Left hindlimb (tissue), 1 donor: ENCODE measurements at places on chromosomes 6 and 20.

GRCh38 chr20:1775117-1775516 lies 117.5 kb upstream of the SIRPG start:
- DNase-seq, result no peak

DNA sequence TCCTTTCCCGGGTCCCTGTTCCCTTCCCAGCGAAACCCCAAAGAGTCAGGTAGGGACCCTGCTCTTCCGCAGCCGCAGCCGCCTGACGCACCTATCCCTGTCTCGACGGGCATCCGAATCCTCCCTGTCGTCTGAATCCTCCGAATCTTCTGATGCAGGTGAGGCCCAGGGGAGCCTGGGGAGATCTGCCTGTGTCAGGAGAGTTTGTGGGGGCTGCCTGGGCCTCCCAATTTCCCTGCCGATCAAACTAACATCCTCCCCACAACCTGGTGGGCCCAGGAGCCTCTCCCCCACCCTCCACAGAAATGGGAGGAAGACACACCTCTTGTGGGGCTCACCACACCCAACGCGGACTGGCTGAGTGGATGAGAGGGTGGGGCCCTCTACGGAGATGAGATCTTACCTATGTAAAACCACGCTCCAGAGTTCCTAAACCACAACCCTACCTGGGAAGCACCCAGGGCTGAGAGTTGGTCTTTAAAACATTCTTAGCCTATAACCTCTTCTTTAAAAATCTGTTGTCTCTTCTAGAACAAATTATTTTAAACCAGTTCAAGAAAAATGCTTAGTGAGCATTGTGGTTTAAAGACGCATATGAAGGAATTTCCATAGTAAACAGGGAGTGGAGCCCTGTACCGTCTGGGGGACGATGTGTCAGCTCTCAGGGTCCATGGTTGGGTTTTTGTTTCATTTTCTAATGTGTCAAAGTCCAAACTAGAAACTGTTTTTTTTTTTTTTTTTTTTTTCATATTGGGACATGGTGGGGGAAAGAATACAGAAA lies 1.7 kb downstream of the CDC25B start:
- no peak for DNase-seq

- peak; percentile 65 for DNase-seq
These were observed 567 bp upstream of the SLC18B1 start for GRCh38 chr6:132798869-132799538.

- DNase-seq, result no peak
These were observed 864 bp upstream of the PKIG start for GRCh38 chr20:44581515-44581914.

DNA sequence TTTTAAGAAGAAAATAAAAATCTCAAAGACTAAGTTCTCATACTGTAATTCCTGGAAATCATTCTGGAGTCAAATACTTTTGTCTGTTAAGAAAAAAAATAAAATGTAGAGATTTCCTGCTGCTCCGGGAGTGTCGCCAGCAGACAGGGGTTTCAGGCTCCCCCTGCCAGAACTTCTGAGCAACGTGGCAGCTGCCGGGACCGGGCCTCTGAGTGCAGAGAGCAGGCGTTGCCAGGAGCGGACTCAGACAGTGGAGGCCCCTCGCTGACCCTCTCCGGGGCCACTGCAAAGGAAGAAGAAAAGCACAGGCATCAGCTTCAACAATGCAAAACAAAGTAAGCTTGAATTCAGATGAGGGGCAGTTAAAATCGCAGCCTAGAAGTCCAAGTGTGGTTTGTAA lies 95.5 kb downstream of the THBS2 start:
- DNase-seq, result peak; percentile 96

DNA sequence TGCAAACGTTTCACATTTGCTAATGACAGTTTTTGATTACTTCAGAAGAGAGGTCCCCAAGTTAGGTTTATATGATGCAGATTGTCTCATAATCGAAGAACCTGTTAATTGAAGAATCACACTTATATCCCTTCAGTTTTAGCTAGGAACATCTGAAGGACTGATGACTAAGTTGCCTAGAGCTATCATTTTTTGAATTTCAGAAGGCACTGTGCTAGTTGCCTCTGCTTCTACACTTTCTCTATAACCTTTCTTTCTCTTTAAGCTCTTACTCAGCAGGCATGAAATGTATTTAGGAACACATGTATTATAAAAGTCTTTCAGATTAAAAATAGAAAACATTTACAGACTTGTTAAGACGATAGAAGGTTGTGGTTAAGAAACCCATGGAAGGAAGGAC lies 14.4 kb upstream of the GJE1 start:
- DNase-seq, result no peak

DNA sequence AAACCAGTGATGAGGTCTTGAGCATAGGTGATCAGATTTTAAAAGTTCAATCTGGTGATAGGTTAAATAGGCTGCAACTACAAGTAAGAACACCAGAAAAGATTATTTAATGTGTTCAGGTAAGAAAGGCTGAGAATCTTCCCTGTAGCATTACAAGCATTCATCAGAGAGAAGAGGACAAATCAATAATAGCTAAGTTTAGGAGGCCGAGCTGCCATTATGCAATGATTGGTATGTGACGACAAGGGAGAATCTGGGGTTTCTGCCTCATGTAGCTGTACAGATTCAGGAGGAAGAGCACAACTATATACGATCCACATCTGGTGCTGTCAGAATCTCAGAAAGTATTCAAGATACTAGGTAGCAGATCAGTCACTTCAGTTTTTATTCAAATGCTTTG lies 21.9 kb downstream of the MLIP start:
- DNase-seq, result no peak

DNA sequence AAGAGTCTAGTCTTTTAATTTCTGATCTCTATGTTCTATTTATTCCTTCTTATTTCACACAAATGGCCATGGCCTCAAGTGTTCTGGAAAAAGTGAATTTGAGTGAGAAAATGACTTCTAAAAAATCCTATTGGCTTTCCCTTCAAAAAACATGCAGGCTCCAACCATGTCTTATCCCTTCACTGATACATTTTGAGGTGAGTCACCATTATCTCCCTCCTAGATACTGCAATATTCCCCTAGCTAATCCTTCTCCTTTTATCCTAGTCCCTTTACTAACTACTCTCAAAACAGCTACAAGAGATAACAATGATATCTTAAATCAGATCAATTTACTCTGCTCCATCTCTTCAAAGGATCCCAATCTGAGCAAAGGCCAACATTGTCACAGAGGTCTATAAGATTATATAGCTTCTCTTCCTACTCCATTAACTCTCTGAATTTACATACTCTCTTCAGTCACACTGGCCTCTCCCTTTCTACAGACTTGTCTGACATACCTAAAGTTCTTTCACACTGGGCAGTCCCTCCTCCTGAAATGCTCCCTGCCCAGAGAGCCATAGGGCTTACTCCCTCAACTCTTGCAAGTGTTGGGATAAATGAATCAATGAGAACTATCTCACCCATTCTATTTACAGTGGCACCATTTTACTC lies 129.2 kb downstream of the TENT5A start:
- DNase-seq, result no peak

GRCh38 chr6:150826788-150827187 lies 38.7 kb upstream of the MTHFD1L start:
- no peak for DNase-seq

DNA sequence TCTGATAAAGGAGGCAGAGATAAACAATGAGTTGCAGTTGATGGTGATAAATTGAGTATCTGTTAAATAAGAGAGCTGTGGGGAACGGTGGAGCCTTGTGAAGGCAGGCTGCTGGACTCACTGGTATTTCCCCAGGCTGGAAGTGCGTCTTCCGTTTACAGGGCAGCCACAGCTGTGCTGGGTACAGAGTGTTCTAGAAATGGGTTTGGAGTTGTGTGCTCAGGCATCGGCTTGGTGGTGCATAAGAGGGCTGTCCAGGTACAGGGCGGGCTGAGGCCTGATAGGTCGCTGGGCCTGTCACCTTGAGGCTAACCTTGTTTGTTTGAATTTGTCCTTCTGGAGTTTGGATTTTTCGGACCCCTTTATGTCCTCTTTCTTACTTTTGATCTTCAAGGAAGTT lies 39.3 kb downstream of the ARID1B start:
- DNase-seq, result no peak

DNA sequence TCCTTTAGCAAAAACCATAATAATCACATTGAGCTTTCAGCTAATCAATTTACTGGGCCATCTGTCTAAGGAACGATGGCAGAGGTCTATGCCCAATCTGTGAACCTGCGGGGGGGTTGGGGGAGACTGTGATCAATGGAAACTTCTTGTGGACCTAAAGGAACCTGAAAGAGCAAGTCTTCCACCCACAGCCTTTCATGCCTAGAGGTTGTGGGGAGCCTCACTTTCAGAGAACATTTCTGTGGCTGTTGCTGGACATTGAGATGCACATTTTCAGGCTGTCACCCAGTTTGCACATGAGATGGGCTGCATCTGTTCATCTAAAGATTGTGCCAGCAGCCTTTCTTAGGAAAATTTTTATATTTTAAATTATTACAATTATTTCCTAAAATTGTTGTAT lies 310.0 kb upstream of the SPTLC3 start:
- DNase-seq, result no peak

DNA sequence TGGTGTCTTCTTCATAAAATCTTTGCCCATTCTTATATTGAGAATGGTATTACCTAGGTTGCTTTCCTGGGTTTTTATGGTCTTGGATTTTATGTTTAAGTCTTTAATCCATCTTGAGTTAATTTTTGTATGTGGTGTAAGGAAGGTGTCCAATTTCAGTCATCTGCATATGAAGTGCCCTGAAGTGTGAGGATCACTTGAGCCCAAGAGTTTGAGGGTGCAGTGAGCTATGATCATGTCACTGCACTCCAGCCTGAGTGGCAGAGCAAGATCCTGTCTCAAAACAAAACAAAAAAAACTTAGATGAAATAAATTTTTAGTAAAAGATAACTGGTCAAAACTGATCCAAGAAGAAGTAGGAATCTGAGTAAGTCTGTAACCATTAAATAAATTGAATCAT lies 215.4 kb downstream of the TBC1D7 start:
- DNase-seq, result no peak

- no peak for DNase-seq
These were observed 99.9 kb downstream of the CAP2 start for GRCh38 chr6:17493286-17493685.

- peak; percentile 69 for DNase-seq
These were observed 170.2 kb downstream of the NFATC2 start for GRCh38 chr20:51372176-51372803.

DNA sequence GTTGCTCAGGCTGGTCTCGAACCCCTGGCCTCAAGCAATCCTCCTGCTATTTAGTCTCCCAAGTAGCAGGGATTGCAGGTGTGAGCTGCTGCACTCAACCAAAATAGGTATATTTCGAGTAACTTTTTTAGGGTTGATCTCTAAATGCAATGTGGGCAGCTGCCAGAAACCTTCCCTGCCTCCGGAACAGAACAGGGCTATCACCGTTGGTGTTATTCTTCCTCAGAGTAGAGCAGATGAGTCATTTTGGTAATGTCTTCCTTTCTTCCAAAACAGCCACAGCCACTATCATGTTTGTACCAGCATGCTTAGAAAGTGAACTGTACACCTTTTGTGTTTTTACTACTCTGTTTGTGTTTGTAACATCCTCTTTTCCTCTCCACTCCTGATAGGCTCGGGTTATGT lies 44.1 kb downstream of the SNX9 start:
- DNase-seq, result no peak

- DNase-seq, result no peak
These were observed 2.3 kb downstream of the KLHDC3 start for GRCh38 chr6:43016176-43016942.

DNA sequence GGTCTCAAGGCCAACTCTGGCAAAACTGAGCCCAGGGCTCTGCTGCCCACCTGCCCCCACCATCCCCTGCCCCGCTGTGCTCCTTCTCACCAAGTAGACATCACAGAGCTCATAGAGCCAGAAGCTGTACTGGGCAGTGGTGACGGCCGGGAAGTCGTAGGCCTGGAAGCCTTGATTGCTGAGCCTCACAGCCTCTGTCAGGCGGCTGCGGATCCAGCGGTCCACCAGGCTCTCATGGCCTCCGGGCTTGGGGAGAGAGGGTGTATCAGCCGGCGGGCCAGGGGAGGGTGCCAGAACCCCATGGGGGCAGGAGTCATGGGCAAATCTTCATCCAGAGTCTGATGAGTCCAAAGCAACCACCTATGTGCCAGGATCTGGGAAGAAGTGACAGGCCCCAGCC lies 2.8 kb upstream of the VWA7 start:
- no peak for DNase-seq

GRCh38 chr6:41426888-41427641 lies 91.7 kb downstream of the NCR2 start:
- peak; percentile 28 for DNase-seq

DNA sequence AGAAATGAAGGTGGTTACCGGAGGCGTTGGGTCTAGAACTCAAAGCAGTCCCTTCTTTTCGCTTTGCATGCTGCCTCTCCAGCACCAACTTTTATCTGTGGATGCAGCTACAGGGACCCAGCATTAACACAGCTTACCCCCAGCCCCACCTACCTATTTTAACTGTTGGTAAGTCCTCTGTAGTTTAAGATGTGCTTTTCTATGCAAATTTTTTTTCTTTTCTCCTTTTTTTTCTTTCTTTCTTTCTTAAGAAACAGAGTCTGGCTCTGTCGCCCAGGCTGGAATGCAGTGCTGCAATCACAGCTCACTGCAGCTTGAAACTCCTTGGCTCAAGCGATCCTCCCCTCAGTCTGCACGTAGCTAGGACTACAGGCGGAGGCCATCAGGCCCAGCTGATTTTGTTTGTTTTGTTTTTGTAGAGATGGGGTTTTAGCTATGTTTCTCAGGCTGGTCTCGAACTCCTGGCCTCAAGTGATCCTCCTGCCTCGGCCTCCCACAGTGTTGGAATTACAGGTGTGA lies 6.5 kb upstream of the USP45 start:
- DNase-seq, result peak; percentile 34
